Globus pallidus (tissue), 1 donor: ENCODE measurements at places on chromosomes 12 and 14.

DNA sequence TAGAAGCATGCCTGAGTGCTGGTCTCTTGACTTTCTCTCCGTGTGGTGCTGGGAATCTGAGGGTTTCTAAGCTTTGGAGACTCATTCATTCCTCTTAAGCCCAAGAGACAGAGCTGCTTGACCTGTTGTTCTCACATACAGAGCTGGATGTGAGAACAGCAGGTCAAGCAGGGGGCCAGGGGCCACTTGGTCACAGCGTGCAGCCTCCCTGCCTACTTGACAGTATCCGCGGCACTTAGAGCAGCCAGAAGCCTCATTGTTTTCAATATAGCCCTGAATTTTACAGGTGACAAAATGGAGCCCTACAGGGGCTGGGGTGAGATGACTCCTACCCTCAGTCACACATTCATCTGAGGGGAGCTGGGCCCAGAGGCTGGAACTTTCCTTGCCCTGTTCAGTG, 88.9 kb downstream of the ESRRB start:
- no peak for DNase-seq

- no peak for DNase-seq
Measured at GRCh38 chr12:107080299-107080698, 13.1 kb downstream of the CRY1 start.

GRCh38 chr12:49847161-49847560, 4.3 kb upstream of the BCDIN3D start:
- no peak for DNase-seq

DNA sequence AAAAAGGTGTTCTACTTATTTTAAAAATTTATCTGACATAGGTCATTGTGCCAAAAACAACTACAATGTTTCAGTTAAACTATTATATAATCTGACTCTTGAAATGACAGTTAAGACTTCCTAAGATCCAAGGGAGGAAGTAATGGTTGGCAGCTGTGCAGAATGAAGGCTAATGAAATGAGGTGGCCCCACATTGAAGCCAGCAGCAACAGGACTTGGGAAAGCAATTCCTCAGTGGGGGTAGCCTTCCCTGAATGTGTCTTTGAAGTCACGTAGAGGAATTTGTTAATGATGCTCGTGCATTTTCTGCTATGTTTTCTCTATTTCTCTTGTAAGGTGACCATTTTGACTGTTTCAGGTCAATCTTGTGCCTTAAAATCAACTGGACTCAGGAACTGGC, 162.4 kb upstream of the DAAM1 start:
- no peak for DNase-seq

DNA sequence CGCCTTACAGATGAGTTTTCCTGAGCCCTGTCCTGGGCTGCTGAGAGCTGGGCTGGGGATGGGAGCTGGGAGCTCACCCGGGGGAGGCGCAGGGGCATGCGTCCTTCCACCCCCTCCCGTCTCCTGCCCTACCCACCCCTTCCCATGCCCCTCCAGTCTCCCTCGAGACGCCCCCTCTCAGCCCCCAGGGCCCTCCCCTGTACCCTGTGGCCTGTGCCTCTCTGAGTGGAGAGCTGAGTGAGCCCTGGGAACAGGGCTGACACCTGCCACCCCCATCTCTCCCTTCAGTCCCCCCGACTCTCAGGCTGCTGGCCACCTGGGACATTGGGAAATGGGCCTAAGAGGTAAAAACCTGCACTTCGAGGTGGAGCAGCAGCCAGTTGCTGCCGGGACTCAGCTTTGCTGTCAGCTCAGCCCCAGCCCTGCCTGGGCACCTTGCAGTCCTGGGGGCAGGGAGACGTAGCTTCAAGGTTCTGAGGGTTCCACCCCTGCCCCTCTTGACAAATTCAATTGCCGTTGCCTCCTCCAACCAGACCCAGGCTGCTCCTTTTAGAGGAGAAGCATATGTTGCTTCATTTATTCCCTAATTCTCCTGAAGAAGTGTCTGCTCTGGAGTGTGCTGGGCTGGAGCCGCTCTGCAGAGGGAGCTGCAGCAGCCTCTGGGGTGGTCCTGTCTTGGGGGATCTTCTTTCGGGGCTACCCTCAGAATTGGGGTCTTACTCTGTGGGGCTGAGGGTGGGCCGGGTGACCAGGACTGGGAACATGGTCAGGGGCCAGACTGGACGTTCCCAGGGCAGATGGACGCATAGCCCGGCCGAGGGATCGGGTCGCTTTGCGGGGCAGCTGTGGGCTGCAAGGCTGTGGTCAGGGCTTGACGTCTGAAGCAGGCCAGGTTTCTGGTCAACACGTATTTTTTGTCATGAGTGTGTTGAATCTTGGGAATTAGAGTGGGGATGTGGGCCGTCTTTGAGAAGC, 141.4 kb downstream of the ADGRD1 start:
- DNase-seq, result no peak

- DNase-seq, result no peak
Measured at GRCh38 chr12:77489331-77489970, 341.2 kb upstream of the NAV3 start.

DNA sequence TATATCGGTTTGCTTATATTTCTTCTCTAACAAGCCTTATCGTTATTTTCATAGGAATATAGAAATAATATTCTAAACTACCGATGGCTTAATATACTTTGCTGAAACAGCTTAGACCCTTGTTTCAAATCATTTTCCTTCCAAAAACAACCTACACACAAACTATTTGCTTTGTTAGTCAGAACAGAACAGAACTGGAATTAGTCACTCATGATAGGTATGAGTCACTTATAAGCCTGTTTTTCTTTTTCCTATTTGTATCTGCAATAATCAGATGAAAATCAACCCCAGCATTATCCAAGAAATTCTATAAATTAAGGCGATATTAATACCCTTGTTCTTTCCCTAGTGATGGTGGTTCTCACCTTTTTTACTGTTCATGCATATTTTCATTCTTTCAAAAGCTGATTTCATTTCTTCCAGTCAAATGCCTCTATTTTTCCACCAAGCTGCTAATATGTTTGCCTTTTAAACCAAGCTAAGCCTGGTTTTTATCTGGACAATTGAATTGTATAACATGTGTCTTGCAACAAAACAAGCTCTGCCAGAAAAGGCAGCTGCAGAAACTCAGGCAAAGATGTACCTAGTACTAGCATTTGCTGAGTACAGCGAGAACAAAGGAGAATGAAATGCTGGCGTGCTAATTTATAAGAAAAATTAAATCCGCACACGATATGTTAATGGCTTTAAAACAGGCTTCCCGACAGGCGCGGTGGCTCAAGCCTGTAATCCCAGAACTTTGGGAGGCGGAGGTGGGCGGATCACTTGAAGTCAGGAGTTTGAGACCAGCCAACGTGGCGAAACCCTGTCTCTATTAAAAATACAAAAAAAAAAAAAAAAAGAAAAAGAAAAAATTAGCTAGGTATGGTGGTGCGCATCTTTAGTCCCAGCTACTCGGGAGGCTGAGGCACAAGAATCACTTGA, 1418.2 kb downstream of the AACS start:
- DNase-seq, result no peak

DNA sequence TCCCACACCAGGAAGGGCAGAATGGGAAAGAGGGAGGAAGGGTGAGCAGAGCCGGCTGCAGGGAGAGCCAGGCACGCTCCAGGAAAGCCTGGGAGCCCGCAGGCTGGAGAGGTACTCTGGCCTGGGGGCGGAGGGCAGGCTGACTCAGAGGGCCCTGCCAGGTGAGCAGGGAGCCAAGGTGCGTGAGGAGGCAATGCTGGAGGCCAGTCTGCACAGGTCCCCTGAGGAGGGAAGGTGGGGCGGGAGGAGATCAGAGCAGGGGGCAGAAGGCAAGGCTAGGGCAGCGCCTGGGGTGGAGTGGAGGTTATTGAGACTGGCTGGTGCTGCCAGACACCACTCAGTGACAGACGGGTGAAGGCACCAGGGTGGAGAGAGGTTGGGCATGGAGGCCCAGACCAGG, 385.0 kb downstream of the BCL11B start:
- no peak for DNase-seq

- DNase-seq, result no peak
Measured at GRCh38 chr14:105490267-105490571, 827 bp upstream of the TEDC1 start.
